ENCODE measurements at places on chromosomes 7 and 10.

GRCh38 chr7:57685418-57685817 lies 235.4 kb downstream of the ZNF716 start:
- DNase-seq: no peak

- no peak for DNase-seq
These were observed 259.3 kb downstream of the ARHGAP12 start for GRCh38 chr10:31669357-31669756.

- no peak for DNase-seq
These were observed 332.1 kb upstream of the MAGI2 start for GRCh38 chr7:79785556-79785955.

DNA sequence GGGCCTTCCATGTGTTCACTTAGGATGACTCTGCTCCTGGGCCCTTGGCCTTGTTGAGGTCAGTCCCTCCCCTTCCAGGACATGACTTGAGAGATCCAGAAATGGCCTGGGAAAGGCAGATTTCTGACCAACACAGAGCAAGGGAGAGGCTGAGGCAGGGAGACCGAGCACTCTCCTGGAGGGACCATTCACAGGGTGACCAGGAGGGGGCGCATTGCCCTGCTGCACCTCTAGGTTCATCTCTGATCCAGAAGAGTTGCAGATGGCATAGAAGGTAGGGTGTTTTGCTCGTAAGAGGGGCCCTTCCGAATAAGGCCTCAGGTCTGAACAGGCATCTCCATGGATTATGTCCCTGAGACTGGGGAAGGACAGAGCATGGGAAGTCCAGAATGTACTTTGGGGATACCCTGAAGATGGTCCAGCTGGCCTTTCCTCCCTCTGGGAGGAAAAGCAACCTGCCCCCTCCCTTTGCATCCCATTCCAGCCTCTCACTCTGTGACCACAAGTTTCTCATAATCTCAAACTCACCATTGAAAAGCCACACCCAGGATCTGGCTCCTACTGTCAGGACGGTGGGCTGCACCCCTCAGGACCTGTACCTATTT lies 6.6 kb downstream of the DMBT1 start:
- no peak for DNase-seq

DNA sequence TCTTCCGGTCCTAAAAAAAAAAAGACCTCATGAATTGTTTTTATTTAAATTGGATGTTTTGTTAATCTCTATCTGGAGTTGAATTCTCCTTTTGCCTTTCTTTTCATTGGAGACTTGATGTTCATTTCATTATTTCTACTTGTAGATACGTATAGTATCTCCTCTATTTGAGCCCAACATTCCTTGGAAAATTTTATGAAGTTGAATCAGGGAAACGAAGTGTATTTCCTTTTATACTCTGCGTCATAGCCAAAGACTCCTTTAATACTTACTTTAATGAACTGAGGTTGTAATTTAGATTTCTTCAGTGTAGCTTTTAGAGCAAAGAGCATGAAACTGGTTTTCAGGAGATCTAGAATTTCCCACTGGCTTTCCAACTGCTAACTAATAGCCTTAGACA lies 132.4 kb downstream of the KIAA1217 start:
- DNase-seq: no peak

DNA sequence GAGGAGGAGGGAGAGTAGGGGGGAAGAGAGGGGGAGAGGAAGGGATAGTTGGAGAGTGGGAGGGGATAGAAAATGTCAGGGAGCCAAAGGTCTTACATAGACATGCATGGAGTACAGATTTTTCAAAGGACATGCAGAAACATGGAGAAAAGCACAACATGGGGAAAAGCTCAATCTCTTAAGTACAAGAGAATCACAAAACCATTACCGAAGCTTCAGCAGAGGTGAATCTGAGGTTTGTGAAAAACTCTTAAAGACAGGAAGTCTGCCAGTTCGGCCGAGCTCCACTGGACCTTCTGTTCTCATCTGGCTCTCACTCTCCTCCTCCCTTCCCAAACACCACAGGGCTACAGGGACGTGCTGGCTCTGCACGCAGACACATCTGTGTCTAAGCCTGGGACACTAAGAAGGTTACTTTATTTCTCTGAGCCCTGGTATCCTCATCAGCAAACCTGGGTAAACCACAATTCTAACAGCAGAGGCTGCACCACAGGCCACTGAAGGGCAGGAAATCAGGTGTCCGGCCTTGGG lies 133.9 kb downstream of the COBL start:
- DNase-seq: no peak

GRCh38 chr7:21722371-21722770 lies 179.5 kb downstream of the DNAH11 start:
- DNase-seq: no peak

Measured in stimulated activated CD8-positive, alpha-beta memory T cell treated with anti-CD3 and anti-CD28 coated beads, Interleukin-7, amount 100 ng/mL, for 1 hour (primary cell).